ENCODE measurements at places on chromosomes 16 and 17. TPM values are rescaled to one million over a fixed set of nuclear protein-coding genes. Genes with fewer than 3 reads are reported as not detected.

DNA sequence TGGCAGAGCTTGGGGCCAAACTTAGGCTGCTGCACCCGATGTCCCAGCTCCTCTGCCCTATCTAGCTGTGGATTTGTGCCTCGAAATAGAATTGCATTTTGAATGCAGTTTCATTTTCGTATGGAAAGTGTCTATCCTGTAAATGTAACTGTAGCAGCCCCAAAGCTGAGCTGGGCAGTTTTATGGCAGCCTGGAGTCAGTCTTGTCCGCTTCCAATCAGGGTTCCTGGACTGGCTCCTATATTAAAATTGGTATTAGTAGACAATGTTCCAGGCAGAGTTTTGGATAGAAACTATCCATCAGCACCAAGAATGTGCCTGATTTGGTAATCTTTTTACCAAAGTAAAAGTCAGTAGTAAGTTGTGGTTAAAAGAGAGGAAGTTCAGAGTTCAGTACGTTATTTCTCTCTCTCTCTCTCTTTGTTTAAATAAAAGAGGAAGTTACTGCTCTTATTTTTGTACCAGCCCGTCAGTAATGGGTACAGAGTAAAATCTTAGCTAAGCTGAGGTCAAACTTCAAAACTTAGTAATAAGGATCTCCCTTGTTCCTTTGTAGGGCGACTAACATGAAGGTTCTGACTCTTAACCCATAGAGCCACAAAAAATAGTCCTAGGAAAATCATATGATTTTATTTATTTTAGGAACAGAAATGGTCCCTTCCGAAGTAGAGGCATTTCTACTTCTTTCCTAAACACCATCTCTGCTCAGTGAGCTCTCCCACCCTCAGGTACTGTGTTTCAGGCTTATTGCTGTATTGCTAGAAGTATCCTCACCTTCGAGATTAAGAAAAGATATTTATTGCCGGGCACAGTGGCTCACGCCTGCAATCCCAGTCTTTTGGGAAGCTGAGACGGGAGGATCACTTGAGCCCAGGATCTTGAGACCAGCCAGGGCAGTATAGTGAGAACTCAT is 28.0 kb downstream of the PRKCB start:
- DNase-seq: no peak

The SLC16A11 gene
- polyA plus RNA-seq: 0.15 TPM

The CMTM2 gene
- 0.35 TPM for polyA plus RNA-seq

The KRTAP4-1 gene
- polyA plus RNA-seq: not detected

- peak; percentile 91 for DNase-seq
These were observed 29.4 kb upstream of the MTSS2 start for GRCh38 chr16:70715055-70715858.

GRCh38 chr17:1058423-1059130 is 61.6 kb downstream of the TIMM22 start:
- no peak for DNase-seq

The NTN3 gene
- 2.1 TPM for polyA plus RNA-seq

GRCh38 chr16:57648125-57648524 is 19.7 kb downstream of the ADGRG1 start:
- no peak for DNase-seq

DNA sequence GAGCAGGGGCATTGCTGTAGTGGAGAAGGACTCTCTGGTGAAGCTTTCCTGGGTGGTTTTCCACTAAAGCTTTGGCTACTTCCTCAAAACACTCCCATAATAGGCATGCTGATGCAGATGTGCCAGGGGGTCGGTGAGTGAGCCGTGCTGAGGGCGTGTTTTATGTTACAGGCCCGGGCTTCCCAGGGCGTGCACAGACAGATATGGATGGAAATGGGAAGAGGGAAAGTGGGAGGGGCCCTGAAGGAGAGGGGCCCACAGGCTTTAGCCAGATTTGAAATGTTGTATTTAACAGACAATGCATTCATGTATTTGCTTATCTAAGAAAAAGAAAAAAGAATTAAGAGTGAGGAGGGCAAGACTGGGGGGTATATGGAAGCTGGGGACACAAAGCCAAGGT is 56.3 kb downstream of the IL21R start:
- no peak for DNase-seq

DNA sequence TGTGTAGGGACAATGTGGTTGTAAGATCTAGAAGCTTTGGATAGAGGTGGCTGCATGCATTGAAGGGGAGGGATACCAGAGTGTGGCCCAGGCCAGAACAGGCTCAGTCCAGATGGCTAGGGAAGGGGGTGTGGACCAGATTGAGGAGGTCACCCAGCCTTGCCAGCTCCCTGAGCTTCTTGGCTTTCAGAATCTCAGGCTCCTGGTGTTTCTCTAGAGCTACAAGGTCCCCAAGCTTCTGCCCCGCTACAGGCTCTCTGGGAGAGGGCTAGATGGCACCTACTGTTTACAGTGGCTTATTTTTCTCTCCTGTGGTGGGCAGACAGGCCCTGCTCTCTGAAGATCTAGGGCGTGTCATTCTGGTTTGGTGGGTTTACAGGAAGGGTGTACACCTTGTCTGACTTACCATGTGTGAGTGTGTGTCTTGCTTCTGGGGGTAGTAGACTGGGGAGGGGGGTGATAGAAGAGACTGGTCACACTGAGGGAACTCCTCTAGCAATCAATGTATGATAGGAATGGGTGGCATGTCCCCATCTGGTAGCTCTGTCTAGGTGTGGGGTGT is 1.1 kb downstream of the RARA start:
- no peak for DNase-seq

DNA sequence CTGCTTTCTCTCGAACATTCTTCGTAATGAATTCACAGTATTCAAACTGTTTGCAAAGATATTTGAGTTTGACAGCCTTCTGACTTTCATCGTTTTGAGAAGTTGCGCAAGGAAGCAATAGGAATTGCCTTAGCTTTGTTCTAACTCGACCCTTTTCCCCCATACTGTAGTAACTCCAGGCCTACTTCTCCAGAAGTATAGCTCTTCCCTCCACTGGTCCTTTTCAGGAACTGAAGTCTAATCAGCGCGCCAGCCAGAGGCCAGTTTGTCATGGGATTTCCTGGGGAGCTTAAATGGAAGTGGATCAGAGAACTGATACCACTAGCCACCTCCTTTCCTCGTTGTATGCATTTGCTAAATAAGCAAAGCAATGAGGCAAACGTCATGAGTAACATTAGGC is 27.9 kb downstream of the CDR2 start:
- no peak for DNase-seq

The KRTAP9-2 gene
- polyA plus RNA-seq: not detected

DNA sequence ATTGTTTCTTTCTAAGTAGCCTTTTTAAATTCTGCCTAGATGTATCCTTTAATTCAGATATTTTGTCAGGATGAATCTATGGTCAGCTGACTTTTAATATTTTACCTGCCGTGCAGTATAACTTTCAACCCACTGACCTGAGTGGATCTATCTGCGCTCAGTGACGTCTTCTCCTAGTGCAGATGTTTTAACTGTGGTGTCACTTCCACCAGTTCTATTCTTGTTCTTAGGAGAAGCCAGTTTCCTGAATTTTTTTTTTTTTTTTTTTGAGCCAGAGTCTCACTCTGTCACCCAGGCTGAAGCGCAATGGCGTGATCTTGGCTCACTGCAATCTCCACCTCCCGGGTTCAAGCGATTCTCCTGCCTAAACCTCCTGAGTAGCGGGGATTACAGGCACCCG is 5.0 kb upstream of the TM4SF5 start:
- no peak for DNase-seq

DNA sequence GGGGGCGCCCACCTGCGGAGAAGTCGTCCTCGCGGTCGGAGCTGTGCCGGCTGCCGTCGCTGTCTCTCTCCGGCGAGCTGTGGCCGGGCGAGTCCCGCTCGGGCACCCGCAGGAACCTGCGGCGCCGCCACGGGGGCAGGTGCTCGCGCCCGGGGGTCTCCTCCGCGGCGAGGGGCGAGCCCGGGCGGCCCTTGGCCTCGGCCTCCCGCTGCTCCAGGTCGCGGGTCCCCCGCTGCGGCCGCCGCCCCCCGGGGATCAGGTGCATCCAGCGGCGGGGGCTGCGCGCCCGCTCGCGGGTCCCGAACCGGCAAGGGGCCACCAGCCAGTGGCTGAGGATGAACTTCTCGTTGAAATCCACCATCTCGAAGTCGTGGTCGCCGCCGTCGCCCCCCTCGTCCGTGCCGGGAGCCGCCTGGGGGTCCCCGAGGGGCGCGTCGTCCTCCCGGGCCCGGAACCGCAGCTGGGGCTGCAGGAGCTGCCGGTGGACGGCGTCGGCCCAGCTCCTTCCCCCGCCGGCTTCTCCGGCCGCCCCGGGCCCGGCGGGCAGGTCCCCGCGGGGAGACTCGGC is 41.4 kb upstream of the BHLHA9 start:
- DNase-seq: peak; percentile 26

The PMP22 gene
- 205 TPM for polyA plus RNA-seq

GRCh38 chr17:76734080-76734840 is 2.9 kb downstream of the SRSF2 start:
- DNase-seq: no peak

- no peak for DNase-seq
These were observed 604 bp upstream of the ZC3H18 start for GRCh38 chr16:88569614-88569984.

- DNase-seq: no peak
These were observed 10.1 kb upstream of the MAP2K6 start for GRCh38 chr17:69404399-69404798.

DNA sequence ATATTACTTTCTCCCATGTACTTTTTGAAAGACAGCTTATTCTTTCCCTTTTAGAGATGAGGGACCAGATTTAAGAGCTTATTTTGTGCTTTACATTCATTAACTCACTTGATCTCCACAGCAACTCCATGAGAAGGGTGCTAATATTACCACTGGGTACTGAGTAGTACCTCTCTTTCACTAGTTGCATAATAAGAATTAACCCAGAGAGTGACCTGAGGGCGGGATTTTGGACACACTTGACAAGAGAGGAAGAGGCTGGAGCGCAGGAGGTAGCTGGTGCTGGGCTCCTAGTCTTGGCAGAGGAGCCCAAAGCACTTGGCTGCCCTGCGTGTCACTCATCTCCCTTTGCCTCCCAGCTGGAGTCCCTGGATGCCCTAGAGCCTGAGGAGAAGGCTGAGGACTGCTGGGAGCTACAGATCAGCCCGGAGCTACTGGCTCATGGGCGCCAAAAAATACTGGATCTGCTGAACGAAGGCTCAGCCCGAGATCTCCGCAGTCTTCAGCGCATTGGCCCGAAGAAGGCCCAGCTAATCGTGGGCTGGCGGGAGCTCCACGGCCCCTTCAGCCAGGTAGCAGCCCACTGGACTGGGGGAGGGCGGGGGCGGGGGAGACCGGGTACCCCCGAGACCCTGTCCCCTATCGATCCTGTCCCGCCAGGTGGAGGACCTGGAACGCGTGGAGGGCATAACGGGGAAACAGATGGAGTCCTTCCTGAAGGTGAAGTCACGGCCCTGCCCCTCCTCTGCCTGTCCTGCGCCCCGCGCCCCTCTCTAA is 1.7 kb upstream of the MAZ start:
- no peak for DNase-seq

The C1QTNF1 gene
- 5.7 TPM for polyA plus RNA-seq

Data from muscle of back (tissue), 13 donors.